Hindlimb muscle (tissue), 1 donor: ENCODE measurements at places on chromosomes 7 and 10. TPM values are rescaled to one million over a fixed set of nuclear protein-coding genes. Genes with fewer than 3 reads are reported as not detected.

- DNase-seq = no peak
These were observed 300.6 kb downstream of the PLXNA4 start for GRCh38 chr7:132275416-132276233.

DNA sequence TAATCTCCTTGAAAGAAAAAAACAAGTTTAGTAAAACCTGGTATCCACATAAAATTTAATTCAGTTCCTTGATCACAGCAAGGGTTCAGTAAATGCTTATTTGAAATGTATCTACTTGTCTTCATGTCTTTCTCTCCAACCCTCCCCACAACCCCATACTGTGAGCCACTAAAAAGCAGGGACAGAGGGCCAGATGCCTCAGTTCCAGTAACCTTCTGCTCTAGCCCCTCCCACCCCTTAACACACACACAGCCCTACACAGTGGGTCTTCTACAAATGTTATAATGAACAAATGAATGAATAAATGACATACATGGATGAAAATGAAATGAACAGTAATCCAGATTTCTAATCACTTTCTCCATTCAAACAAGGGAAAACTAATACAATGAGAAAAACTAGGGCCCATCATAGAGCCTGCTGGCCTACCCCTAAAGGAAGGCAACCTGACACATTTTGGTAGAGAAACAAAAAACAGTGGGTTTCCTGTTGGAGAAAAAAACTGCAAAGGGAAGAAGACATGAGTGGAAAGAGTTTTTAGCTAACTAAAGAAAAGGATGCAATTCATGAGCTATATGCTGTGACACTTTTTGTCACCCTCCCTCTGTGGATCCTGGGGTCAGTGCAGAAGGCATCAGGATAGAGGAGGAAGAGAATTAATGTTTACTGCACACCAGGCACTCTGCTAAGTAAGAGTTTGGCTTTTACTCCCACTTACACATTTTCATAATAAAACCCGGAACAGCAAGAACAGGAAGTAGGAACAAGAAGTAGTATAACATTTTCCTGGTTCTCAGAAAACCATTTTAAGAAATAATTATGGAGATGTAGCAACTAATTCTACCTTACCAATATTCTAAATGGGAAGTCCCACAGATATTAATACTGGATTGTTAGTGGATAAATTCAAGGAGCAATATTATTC is 38.1 kb downstream of the ELMO1 start:
- no peak for DNase-seq

The DMTF1 gene
- polyA plus RNA-seq = 88.0 TPM

The LBX1 gene
- 12.4 TPM for polyA plus RNA-seq

The ZNF804B gene
- polyA plus RNA-seq = not detected

- DNase-seq = no peak
These were observed 421.6 kb downstream of the RPS24 start for GRCh38 chr10:78455236-78455635.

The ZP3 gene
- 1.2 TPM for polyA plus RNA-seq

- DNase-seq = no peak
These were observed 33.3 kb downstream of the COX15 start for GRCh38 chr10:99698504-99699080.

The SLC16A9 gene
- 2.2 TPM for polyA plus RNA-seq

The SLC39A12 gene
- not detected for polyA plus RNA-seq

DNA sequence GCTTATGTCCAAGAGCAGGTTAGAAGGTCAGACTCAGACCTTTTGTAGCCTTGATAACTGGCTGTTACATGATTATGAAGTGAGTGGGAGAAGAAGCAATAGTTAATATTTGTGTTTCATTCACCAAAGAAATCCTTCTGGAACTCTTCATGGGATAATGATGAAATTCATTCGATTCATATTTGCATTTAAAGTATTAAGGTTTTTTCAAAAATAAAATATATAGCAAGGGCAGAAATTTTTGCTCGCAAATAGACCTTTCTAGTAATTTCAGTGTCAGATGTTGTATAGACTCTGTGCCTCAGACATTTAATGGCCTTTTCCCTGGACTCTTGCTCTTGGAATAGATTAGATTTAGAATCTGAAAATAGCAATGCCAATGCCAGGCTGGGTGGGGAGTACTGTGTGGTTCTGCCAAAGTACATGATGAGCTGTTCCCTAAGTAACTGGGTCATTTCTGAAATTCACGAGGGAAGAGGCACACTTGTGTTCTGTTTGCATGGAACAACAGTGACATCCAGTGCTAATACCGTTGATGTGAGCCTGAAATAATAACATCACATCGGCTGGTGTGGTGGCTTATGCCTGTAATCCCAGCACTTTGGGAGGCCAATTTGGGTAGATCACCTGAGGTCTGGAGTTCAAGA is 119.2 kb downstream of the MBL2 start:
- no peak for DNase-seq

DNA sequence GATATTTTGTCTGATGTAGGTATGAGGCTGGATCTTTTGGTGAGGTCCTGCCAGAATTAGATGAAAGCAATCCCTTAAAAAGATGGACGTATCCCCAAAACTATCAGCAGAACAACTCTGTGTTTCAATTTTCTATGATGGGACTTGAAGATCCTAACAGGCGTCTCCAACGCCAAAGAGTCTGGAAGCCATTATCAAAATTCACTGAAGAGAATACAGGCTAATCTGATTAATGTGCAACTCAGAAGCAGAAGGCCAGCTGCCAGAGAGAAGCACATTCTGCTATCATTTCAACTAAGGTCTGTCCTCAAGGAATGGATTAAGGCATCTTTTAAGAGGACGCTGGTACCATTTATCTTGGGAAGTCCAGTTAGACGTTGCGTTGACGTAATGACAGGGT is 119.7 kb downstream of the FGFR2 start:
- DNase-seq = no peak

GRCh38 chr7:155694851-155695250 is 50.4 kb downstream of the RBM33 start:
- DNase-seq = no peak

The RET gene
- polyA plus RNA-seq = 4.7 TPM

DNA sequence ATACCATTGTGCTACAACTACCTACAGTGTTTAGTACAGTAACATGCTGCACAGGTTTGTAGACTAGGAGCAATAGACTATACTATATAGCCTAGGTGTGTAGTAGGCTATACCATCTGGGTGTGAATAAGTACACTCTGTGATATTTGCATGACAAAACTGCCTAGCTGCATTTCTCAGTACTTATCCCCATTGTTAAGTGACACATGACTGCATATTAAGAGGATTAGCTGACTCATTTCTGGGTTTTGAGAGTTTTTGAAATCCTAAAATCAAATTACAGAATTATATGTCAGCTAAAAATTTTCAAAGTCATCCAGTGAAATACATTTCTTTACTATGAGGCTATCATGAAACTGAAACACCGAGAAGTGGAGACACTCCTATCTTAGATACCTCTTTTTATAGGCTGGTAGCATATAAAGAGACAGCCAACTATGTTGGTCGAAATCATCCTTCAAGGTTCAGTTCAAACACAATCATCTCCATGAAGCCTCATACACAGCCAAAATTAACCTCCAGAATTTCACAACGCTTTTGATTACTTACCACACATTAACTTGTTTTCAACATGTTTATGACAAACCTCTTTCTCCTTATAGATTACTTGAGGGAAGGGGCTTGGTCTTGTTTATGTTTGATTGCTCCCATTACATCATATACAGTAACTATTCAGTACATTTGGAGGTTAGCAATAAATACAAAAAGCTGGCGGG is 89.8 kb upstream of the ANK3 start:
- no peak for DNase-seq

GRCh38 chr10:63137306-63137705 is 4.2 kb downstream of the NRBF2 start:
- DNase-seq = no peak

DNA sequence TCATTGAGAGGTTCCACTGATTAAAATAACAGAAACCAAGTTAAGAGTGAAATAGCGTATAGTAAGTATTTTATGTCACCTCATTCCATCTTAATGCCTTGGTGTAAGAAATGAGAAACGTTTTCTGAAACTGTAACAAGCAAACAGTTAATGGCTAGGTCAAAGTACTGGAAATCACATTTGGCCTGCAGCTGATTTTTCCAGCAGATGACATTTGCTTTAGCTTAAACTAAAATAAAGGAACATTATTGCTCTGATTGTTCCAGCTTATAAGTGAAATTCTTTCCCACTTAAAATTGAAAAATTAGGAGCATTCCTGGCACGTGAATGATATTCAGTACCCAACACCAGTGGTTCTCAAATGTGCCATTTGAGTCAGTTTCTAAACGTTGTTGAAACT is 213.6 kb upstream of the DPP6 start:
- DNase-seq = peak; percentile 68

The OPN1SW gene
- polyA plus RNA-seq = 2.2 TPM

DNA sequence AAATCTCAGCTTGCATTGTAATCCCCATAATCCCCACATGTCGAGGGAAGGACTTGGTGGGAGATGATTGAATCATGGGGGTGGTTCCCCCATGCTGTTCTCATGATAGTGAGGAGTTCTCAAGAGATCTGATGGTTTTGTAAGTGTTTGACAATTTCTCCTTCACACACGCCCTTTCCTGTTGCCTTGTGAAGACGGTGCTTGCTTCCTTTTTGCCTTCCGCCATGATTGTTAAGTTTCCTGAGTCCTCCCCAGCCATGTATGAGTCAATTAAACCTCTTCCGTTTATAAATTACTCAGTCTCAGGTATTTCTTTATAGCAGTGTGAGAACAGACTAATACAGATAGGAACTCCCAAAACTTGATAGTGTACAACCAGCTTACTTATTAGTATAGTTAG is 98.6 kb downstream of the CREM start:
- DNase-seq = no peak

GRCh38 chr10:3623746-3624145 is 161.3 kb downstream of the KLF6 start:
- peak; percentile 40 for DNase-seq
